ENCODE measurements at places on chromosomes 3 and 15.
A peak's percentile ranks its signal among the peaks of the same experiment; 100 is the strongest.

- no peak for DNase-seq
Measured at GRCh38 chr3:46835054-46835453, 28.2 kb downstream of the MYL3 start.

- DNase-seq = no peak
Measured at GRCh38 chr3:16369276-16369675, 104.3 kb downstream of the OXNAD1 start.

DNA sequence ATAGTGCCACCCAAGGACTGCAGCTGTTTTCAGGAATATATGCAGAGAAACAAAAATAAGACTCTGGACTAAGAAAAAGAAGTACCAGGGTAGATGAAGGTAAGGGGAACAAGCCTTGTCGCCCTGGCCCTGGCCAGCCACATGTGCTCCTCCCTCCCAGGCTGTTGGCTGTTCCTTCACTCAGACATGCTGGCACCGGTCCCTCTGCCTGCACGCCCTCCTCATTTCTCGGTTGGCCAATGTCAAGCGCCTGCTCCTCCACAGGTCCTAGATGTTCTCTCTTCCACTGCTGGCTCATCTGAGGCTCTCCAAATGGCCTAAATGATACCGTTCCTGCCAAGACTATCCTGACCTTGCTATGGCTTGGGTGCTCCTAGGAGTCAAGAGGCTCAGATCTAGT, 288.4 kb upstream of the LYSMD4 start:
- DNase-seq = no peak

- peak; percentile 65 for DNase-seq
Measured at GRCh38 chr15:69154684-69155083, 5.8 kb upstream of the GLCE start.

GRCh38 chr3:97278506-97278905, 464.1 kb downstream of the EPHA6 start:
- no peak for DNase-seq

DNA sequence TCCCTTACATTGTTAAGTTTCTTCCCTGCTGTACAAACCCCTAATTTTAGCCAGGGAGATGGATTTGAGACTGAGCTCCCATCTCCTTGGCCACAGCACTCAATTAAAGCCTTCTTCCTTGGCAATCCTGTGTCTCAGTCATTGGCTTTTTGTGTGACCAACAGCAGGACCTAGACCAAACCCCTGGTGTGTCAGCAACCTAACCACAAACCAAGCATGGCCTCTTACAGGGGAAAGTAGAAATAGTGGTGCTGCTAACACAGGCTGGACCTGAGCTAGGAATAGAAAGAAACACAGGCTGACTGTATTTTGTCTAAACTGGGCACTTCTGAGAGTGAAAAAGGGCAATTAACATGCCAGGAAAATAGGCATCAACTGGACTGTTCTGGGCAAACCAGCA, 37.9 kb downstream of the PPCDC start:
- DNase-seq = no peak

DNA sequence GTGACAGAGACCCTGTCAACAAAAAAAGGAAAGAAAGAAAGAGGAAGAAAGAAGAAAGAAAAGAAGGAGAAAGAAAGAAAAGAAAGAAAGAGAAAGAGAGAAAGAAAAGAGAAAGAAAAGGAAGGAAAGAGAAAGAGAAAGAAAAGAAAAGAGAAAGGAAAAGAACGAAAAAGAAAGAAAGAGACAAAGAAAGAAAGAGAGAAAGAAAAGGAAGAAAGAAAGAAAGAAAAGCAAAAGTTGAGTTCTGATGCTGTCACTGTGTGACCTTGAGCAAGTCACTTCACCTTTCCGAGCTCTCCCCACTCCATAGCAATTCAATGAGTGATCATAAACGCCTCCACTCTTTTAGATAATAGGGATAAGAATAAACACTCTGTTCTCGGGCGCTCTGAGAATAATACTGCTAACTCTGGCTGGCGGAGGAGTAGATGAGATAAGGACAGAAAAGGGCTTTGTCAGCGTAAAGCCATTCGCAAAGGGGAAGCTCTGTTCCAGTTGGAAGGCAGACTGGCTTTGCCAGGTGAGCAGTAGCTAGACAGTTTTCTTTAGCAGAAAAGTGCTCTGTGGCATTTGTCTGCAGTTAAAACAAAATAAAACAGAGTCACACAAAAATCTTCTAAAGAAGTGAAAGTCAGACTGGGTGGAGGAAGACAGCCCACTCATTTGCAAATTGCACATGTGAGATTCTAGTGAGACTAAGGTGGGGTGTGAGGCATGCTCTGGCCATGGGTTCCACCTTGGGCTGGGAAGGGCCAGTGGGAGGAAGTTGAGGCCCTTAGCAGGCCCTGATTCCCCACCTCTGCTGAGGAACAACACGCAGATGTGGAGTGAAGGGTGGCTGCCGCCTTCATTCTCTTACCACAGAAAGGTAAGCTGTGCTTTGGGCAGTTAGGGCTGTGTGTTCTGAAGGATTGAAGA, 9.6 kb upstream of the FLNB start:
- no peak for DNase-seq

- DNase-seq = no peak
Measured at GRCh38 chr3:33718595-33718907, 497 bp upstream of the CLASP2 start.

DNA sequence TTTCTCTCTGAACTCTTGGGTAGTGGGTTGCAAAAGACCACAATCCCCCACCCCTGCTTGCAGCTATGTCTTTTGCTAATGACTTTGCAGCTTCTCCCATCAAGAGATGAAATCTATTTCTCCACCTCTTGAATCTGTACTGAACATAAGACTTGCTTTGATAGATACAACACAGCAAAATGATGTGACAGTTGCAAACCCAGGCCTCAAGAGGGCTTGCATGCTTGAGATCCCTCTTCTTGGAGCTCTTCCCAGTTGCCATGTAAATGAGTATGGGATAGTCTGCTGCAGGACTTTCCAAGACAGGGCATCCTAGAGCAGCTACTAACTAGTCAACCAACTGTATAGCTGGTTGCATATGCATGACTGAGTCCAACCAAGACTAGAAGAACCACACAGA, 783.6 kb downstream of the PDCD6IP start:
- no peak for DNase-seq

- no peak for DNase-seq
Measured at GRCh38 chr3:54744291-54744690, 183.6 kb downstream of the LRTM1 start.

- DNase-seq = no peak
Measured at GRCh38 chr15:65521350-65521749, 3.9 kb upstream of the DPP8 start.

DNA sequence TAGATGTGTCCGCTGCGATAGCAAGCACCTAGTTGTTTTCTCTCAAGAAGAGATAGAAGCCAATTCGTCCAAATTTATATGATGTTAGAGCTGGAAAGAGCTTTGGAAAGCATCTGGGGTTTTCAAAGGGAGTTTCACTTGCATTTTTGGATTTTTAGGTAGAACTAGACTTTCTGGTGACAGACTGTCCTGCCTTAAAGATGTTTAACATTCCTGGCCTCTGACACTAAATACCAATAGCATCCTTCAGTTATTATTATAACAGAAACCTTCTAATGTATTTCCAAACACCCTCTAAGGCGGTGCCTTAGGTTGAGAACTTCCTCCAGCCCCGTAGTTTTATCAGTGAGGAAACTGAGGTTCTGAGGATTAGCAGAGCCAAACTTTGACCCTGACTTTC, 305.3 kb downstream of the SATB1 start:
- no peak for DNase-seq

- no peak for DNase-seq
Measured at GRCh38 chr3:3998140-3998922, 199.1 kb downstream of the LRRN1 start.

DNA sequence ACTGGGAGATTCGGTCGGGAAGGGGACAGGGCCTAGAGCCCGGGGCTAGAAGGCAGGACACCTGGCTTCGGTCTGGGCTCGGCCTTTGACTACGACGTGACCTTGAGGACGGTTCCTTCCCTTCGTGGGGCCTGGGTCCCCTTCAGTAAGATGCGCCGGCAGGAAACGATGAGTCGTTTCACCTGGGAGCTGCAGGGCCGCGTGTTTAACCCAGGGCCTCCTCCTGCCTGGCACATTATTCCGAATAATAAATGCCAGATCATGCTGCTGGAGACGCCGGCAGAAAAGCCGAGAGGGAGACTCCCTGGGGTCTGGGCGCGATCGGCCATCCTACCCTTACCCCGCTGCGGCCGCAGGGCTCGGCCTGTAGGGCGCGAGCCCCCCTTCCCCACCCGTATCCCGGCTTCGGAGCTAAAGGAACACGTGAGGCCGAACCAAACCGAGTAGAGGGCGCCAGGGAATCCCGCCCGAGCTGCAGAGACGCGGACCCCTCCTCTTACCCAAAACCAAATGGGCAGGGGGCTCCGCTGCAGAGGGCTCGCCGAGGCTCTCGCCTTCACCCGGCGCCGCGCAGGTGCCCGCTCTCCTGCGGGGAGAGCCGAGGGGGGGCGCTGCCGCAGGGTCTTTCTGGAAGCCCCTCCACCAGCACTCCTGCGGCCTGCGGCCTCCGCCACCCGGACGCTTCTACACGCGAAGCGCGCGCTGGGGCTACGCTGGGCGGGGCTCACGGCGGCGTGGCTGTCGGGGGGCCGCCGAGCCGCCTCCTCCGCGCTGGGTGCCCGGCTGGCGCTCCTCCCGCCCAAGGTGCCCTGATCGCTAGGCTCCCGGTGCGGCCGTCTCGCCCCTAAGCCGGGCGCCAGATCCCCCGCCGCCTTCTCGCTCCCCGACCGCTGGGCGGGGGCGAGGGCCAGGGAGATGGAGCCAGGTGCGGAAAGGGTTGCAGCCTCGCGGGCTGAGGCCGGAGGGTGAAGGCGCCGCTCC, at the start of gene BDH1:
TSS of gene BDH1 (minus strand) at position 688 of the 981 bp plus-strand sequence. CDS start 9,525 bp downstream, outside the sequence.
- no peak for DNase-seq

GRCh38 chr15:37618353-37618752, 316.1 kb upstream of the TMCO5A start:
- no peak for DNase-seq

GRCh38 chr3:57230006-57230405, 2.5 kb downstream of the APPL1 start:
- no peak for DNase-seq

DNA sequence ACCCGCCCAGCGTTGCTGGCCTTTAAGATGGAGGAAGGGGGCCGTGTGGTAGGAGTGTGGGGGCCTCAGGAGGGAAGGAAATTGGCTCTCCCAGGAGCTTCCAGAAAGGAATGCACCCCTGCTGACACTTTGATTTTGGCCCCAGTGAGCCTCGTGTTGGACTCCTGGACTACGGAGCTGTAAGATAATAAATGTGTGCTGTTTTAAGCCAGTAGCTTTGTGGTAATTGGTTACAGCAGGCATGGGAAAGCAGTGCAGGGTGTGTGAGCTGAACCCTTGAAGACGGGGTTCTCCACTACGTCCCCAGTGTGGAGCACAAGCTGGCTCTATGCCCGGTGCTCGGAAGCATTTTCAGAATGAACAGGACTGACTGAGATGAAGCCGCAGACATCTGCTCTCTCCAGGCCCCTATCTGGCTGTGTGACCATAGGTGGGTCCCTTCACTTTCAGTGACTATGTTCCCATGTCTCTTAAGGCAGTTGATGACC, 22.9 kb upstream of the CGNL1 start:
- DNase-seq = no peak

DNA sequence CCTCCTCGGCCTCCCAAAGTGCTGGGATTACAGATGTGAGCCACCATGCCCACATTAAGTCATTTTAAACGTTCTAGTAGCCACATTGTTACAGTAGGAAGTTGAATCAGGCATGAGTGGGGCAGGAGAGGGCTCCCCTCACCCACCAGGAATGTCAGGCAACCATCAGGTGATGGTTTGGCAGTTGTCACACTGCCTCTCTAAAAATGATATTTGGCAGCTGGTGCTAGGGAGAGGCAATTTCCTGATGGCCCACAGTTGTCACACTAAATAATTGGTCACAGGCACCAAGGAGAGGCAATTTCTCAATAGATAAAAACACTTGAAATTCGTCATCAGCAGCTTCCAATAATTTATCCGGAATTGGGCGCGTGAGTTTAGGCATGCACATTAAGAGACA, 79.2 kb upstream of the ABHD2 start:
- no peak for DNase-seq

DNA sequence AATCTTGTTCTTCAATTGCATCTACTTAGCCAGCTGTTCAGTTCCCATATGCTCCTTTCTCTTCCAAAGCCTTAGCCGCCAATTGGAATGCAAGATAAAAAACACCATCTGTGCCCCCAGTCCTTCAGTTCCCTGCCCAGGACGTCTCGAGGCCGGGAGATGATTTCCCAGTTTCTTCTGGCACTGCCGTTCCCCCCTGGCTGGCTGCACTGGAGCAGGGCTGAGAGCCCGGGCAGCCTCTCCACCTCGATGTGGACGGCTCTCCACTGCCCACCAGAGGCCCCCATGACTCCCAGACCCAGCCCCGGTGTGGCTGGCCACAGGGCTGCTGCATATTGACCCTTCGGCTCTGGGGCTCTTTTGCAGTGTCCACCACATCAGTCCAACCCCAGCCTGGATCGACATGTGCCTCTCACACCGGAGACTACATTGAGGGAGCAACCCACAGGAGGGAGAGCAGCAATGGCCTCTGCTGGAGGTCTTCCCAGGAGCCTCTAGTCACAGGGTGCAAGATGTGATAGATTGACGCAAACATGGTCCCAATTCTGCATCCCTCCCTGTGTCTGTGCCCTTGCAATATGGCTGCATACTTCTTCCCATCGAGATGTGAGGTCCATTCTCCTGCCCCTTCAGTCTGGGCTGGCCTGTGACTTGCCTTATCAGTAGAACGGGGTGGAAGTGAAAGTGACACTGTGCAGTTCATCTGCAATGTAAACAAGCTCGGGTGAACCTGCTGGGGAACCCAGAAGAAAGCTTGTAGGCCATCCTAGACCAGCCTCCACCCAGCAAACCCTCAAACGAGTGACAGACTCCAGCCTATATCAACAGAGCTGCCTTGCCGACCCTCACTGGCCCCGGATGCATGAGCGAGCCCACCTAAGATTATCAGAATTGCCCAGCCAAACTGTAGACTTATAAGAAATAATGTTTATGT, 52.3 kb upstream of the PRR20G start:
- DNase-seq = no peak

DNA sequence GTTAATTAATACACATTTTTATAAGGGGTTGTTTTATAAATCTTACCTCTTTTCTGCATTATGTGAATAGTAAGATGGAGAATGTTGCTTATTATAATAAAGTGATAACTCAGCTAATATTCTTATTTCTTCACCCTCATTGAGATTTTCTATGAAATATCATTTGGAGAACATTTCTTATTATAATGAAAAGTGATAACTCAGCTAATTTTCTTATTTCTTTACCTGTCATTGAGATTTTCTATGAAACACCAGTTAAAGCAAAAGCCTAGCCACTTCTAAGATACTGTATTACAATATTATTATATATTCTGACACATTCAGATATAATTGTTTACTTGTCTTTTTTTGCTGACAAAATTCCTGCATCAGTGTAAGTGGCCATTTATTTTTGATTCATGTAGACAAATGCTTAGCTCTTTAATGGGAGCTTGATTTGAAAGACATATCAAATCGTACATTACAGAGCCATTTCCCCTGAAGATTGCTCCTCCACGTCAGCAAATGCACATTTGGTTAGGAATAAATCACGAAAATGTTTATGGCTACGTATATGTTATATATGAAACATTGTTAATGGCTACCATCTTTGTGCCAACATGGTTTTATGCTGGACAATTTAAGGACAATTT, 427.5 kb downstream of the CHL1 start:
- DNase-seq = no peak

GRCh38 chr3:43326891-43327581, 40.7 kb downstream of the SNRK start:
- no peak for DNase-seq

GRCh38 chr3:177811835-177812234, 614.6 kb upstream of the TBL1XR1 start:
- DNase-seq = no peak
